ENCODE measurements at places on chromosomes 3 and 15.

GRCh38 chr15:73908030-73908821 lies 18.0 kb upstream of the LOXL1 start:
- DNase-seq: no peak

DNA sequence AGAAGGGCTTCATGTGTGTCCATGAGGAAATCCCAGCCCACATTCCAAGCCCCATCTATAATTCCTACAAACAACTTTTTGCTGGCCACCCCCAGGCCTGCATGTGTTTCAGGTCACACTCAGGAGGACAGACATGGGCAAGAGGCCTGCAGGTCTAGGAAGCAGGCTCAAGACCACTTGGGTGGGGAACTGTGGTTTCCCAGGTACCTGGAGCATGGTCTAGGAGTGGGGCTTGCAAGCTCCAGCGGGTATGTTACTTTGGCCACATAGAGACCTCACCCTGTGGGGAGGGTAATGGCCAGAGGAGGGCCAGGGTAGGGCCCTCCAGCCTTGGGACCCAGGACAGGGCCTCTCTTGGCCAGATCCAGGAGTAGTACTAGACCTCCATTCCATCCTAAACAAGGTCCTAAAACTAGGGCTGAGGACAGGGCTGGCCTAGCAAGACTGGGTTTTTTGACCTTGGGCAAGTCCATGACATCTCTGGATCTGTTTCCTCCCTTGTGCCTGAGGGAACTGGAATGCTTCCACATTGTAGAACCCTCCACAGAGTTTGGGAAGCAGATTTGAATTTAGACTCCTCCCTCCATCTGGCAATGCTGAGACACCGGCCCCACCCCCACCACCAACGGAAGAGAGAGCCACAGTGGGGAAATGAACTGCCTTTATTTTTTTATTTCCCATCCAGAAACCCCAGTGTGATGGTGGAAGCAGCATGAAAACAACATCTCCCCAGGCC lies 22.3 kb downstream of the EAF1 start:
- DNase-seq: no peak

DNA sequence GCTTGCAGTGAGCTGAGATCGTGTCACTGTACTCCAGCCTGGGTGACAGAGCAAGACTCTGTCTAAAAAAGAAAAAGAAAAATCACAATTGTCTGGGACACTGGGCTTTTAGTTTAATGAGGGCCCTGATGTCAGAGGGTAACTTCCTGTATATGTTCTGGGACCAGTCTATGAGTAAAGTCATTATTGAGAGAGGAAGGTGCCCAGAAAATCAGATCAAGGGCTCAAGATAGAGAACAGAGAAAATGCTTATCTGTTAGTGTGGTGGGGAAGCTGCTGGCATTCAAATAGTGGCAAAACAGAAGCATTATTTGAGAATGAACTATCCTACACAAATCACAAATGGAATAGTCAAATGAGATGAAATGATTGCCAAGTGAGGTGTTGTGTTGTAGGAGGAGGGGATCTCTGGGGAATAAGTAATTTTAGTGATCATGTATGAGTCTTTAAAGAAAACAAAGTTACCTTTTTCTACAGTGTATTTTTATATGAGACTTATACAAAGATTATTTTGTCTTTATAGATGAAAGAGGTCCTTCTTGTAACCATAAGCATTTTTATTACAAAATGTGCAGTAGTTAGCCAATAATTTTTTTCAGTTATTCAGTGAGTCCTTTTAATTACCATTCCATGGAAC lies 13.4 kb downstream of the ARIH2 start:
- no peak for DNase-seq

DNA sequence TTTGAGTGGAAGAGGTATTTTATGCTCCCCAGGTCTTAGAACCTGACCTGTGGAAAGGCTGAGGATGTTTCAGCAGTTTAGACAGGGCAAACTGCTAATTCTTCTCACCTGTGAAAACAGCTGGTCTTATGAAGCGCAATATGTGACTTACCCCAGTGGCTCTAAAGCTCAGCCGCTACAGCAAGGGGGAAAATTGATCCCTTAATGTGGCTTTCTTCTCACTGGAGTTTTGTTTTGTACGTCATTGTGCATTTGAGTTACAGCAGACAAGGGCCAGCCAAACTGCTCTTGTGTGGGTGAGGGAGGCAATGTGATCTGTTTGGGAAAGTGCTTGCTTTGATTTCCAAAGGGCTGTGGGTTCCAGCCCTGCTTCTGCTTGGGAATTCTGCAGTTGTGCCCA lies 293.4 kb upstream of the LRRFIP2 start:
- no peak for DNase-seq

- DNase-seq: no peak
Observed at GRCh38 chr3:139555249-139555648, 15.7 kb upstream of the RBP1 start.

GRCh38 chr3:113659101-113659541 lies 37.3 kb downstream of the USF3 start:
- no peak for DNase-seq

DNA sequence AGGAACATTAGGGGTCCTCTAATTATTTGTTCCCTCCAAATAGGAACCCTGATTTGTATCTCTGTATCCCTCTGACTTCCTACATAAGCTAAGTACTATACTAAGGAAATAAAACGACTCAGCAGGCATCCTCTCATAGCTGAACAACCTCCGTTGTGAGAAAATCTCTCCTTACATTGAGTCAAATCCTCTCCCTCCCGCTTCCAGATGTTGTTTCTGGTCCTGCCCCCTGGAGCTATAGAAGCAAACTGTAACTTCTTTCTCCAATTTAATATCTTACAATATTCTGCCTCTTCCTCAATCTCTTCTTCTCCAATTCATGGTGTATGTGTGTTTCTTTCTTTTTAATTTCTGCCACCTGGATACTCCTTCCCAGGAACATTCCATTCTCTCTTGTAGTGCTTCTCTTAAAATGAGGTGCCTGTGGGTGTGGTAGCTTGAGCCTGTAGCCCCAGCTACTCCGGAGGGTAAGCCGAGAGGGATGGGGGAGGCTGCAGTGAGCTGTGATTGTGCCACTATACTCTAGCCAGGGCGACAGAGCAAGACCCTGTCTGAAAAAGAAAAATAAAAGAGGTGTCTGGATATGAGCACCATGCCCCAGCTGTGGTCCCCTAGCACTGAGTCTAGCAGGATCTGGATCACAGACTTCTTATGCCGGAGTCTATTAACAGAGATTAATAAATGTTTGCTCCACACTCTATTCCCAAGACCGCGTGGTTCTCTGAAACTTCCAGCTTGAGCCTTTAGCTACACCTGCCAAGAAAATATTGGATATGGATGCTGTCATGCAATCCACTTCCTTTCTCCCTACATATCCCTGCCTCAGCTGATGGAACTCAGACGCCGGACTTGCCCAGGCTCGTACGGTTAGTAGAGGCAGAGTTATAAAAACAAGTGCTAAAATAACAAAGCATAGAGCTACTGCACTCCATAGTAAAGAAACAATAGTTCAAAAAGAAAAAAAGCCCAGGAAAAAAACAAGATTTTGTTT lies 42.9 kb upstream of the NEO1 start:
- DNase-seq: no peak

DNA sequence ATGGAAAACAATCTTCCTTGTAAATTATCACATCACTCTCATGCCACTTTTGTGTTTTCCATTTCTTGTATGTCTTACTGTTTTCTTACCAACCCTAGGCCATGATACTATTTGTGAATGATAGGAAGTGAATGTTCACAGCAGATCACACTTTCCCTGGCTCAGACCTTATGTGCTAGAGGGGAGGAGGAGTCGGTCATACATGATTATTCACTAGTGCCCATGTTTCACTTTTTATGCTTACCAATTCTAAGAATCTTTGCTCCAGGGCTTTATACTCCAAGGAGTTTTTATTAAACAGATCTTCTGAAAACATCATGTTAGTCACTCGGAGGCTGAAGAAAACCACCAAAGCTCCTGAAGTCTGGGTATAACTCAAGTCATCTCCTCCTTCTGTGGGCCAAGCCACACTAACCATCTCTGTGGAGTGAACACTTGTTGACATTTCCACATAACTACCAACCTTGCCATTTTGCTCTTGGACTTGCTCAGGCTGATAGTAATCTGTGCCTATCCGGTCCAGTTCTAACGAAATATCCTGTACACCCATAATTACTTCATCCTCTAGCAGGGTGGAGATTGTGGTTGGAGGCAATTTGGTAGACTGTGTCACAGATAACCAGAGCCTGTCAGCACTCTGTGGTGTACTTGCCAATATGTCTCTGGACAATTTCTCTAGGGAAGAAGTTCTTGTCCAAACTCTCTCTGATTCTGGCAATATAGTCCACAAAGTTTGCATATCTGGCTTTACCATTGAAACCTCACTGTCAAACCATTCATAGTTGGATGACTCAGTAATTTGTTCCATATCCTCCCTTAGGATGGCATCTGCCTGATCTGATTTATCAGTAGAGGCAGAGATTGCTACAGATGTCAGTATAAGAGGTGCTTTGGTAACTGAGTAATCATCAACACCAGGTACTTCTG lies 76.8 kb downstream of the IMPG2 start:
- DNase-seq: no peak

DNA sequence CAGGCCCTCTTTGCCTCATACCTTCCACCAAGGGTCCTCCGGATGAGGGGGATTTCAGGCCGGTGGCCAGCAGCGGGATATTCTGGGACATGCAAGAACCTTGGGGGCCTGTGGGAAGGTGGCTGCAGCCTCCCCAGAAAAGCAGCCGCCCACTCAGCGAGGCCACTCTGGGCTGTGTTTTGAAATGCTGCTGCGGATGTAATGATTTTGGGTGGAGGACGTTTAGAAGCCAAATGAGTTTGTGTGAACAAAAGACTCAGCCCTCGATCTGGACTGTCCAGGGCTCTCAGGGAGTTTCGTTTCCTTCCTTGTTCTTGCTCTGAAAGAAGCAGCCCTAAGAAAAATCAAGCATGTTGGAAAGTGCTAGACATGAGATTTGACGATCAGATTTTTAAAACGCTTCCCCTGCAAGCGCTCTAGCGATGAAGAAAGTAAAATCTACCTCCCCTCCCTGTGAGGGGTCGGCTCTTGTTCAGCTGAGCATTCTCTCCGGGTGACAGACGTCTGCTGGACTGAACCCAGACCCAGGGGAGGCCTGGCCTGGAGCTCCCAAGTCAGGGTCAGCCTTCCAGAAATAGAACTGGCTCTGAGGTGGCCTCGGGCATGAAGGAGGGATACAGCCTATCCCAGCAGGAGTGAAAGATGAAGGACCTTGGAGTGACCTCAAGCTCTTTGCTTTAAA lies 12.9 kb downstream of the HEG1 start:
- DNase-seq: no peak

- no peak for DNase-seq
Observed at GRCh38 chr15:42111924-42112323, 17.6 kb upstream of the PLA2G4D start.

GRCh38 chr3:169308654-169309250 lies 354.8 kb downstream of the MECOM start:
- DNase-seq: no peak

- DNase-seq: no peak
Observed at GRCh38 chr15:37098468-37099318, 1.7 kb downstream of the MEIS2 start.

GRCh38 chr3:126964950-126965349 lies 18.0 kb upstream of the PLXNA1 start:
- DNase-seq: no peak

- DNase-seq: no peak
Observed at GRCh38 chr15:77507911-77508310, 87.2 kb downstream of the HMG20A start.

GRCh38 chr15:83248151-83249029 lies 36.1 kb downstream of the BNC1 start:
- DNase-seq: no peak

DNA sequence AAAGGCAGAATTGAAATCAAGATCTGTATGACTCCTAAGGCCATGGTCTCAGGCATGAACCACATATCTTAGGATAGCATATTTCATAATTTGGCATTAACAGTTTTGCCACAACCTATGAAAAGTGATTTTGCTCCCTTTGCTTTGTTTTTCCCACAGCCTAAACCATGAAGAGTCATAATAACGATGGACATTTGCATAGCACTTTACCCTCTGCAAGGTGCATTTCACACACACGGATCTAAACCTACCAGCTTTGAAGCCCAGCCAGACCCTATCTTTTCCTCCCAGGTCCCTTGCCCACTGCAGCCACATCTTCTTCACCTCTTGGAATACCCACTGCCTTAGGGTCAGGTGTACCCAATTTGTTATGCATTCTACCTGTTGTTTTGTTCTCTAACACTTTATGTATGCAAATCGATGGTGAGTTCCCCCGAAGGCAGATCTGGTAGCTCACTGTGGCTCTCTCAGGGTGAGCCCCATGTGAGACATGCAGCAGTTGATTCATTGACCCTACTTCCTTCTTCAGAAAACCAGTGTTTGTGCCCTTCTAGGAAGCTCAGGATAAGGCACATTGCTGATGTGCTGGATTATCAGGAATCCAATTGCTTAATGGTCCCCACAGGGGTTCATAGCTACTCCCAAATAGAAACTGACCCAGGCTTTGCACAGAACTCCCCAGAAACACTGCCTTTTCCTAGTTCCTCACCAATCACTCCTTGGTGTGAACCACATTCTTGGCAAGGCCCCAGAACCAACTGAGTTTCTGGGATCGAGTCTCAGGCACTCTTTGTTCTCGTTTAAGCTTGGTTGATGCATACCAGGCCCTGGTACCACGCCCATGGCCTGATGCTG lies 8.7 kb downstream of the ARHGAP31 start:
- DNase-seq: no peak

GRCh38 chr15:27573805-27574485 lies 525.2 kb downstream of the OCA2 start:
- no peak for DNase-seq

GRCh38 chr3:119173325-119173724 lies at the start of gene UPK1B:
UPK1B (plus strand) TSS chr3:119173598; CDS start chr3:119186742, 13,144 bp downstream.
- DNase-seq: no peak

- no peak for DNase-seq
Observed at GRCh38 chr15:38164061-38164460, 88.6 kb upstream of the SPRED1 start.

- DNase-seq: no peak
Observed at GRCh38 chr15:93159930-93160329, 70.9 kb upstream of the RGMA start.

DNA sequence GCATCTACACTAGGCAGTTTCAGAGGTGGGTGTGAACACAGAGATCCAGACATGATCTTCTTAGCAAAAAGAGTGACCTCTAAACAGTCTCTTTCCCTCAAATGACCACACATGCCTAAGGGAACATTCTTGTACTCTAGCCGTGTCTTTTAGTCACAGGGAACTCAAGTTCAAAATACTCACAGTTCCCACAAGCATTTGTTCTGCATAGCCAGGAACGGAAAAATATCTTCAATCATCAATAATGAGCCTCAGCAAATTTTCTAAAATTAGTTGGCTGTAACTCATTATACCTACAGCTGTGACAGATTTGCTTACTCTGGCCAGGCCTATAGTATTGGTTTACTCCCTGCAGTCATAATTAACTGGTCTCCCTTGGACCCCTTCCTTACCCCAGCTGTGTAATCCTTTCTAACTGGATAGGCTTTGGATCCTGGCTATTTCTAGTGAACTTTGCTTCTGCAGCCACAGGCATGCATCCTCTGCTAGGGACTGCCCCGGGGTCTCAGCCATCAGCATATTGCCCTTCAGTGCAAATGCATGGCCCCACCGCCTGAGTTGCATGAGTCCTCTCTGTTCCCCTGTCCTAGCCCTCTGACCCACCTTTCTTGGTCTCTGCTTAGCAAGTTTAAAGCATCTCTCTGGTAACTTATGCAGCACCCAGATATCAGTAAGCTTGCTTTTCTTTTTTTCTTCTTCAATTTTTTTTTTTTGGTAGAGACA lies 56.0 kb upstream of the HACD2 start:
- no peak for DNase-seq

Measured in NCI-H187 treated with DMSO at 0.1 percent for 48 hours (cell line).